ELR (cell line): ENCODE measurements at places on chromosomes 5 and 9.
A peak's percentile ranks its signal among the peaks of the same experiment; 100 is the strongest.

DNA sequence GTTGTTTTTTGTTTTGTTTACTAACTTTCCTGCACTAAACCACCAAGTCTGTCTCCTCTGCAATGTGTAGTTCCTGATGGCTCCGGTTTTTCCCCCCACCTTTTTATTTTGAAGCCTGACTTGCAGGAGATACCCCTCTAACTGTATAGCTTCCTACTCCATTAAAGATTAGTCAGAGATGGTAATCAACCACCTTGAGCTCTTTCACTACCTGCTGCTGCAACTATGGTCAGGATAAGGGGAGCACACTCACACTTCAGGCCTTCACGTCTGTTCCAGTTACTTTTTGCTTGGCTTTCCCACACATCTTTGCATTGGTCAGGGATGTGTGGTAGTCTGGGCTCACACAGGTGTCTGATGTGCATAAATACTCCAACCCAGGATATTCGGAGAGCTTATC, 63.4 kb downstream of the NR6A1 start:
- peak; percentile 23 for DNase-seq

- peak; percentile 84 for DNase-seq
Observed at GRCh38 chr9:81430727-81431126, 258.6 kb downstream of the TLE1 start.

GRCh38 chr9:8315211-8315610, 515.6 kb upstream of the DMAC1 start:
- no peak for DNase-seq

- no peak for DNase-seq
Observed at GRCh38 chr9:304106-304505, 89.4 kb downstream of the DOCK8 start.

DNA sequence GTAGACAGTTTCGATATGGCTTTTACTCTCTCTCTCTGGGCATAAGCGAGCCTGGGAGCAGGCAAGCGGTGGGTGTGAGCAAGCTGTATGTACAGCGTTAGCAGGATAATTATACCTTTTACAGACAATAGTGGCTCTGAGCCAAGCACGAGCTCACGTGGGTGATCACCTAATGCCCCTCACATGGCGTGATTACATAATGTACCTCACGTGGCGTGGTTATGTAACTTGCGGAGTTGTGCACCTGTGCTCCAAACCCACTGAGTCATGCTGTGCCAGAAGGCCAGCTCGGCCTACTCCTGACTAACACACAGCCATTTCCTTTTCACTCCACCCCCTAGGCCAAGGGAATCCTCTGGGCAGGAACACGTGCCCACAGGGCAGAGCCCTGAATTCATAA, 797.2 kb downstream of the EFNA5 start:
- DNase-seq: peak; percentile 5

GRCh38 chr9:31605164-31605563, 779.3 kb upstream of the ACO1 start:
- no peak for DNase-seq

DNA sequence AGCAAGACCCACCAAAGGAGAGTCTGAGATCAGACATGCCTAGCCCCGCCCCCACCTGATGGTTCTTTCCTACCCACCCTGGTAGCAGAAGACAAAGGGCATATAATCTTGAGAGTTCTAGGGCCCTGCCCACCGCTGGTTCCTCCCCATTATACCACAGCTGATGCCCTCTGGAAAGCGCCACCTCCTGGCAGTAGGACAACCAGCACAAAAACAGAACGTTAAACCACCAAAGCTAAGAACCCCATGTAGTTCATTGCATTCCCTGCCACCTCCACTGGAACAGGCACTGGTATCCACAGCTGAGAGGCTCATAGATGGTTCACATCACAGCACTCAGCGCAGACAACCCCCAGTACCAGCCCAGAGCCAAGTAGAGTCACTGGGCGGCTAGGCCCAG, 81.2 kb upstream of the TRPC7 start:
- no peak for DNase-seq

DNA sequence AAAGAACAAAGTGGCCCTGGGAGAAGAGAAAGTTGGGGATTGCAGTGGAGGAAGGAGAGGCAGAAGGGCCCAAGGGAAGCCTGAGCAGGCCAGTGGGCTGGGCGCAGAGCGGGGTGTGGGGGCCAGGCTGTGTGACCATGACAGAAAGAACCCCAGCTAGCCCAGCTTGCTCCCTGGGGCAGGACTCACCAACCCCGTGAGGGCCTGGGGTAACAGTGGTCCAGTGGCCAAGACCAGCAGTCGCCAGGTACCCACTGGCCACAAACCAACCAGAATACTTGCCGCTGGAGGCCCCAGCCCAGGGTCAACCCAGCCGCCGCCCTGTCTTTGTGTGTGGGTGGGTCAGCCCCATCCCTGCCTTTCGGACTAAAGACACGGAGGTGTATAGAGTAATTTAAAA, 146.5 kb downstream of the CACNA1B start:
- DNase-seq: no peak

DNA sequence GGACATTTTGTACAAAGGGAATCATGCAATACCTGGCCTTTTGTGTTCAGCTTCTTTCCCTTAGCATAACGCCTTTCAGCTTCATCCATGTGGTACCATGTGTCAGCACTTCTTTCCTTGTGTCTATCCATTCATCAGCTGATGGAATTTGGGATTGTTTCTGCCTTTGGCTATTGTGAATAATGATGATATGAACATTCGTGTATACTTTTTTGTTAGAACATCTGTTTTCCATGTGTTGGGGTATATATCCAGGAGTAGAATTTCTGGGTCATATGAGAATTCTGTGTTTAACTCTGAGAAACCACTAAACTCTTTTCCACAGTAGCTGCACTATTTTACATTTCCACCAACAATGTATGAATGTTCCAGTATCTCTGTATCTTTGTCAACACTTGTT, 14.8 kb upstream of the PRRC2B start:
- no peak for DNase-seq

- peak; percentile 55 for DNase-seq
Observed at GRCh38 chr5:134249469-134250379, 23.9 kb upstream of the PPP2CA start.

DNA sequence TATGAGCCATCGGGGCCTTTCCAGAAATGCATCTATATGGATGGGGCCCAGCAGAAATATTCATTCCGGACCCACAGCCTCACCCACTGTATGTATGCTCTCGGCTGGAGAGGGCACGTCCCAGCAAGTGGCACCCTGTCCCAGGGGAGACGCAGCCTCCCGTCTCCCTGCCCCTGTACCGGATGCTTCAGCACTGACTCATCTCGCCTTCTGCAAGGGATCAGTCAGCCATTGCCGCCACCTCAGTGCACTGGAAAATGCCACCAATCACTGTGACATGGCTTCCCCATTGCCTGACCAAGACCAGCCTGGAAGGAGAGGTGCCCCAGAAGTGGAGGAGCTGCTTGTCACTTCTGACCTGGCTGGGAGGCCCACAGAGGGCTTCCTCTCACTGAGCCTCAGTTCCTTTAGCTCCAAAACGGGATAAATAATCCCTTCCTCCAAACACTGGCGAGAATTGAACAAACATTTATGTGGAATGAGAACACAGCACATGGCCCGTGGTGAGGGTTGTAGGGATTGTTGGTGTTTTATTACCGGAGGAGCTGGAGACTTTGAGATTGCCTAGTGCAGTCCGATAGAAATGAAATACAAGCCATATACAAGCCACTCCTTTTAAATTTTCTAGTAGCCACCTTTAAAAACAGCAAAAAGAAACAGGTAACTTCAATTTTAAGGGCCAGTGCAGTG, 43.9 kb upstream of the ORM1 start:
- peak; percentile 89 for DNase-seq

DNA sequence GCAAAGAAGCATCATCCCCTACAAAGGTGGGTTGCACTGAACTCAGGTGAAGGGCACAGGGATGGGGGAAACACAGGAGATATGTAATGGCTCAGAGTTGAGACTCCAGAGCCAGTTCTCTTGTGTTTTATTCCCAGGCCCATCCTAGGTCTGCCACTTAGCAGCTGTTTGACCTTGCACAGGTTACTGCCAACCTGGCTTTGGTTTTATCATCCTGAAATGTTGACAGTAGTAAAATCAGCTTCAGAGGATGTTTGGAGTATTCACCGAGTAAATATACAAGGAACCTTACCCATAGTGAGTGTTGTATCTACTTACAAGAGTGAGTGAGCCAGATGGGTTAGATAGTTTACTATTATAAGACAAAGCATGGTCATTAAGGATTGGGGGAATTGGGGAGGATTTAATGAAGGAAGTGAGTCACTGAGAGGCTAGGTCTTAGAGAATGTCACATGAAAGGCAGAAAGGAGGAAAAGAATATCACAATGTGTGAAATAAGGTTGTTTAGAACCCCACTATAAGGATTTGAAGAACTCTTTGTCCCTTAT, 141.3 kb downstream of the MAN2A1 start:
- peak; percentile 85 for DNase-seq

DNA sequence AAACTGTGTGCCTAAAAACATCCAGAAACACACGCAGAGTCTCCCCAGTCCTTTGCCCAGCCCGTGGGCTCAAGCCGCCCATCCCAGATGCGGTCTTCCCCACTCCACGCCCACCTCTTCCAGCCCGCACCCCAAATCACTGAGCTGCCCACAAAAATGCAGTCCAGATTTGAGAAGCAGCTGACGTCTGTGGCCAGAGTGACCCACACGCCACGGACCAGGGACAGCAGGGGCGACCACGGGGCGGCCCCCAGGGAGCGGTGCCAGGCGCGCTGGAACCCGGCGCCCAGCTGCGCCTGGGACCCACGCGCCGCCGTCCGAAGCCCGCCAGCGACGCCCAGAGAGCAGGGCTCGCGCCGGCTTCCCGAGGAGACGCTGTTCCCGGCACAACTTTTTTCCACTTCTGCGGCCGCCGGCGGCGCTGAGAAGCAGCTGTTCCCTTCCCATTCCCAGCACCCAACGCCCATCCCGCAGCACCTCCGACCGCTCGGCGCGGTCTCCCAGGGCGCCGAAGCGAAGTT, 674 bp downstream of the LHFPL2 start:
- peak; percentile 65 for DNase-seq

GRCh38 chr9:129460323-129461261, 160.3 kb downstream of the C9orf50 start:
- DNase-seq: peak; percentile 96

GRCh38 chr5:56530626-56531138, 284.7 kb upstream of the MAP3K1 start:
- no peak for DNase-seq

DNA sequence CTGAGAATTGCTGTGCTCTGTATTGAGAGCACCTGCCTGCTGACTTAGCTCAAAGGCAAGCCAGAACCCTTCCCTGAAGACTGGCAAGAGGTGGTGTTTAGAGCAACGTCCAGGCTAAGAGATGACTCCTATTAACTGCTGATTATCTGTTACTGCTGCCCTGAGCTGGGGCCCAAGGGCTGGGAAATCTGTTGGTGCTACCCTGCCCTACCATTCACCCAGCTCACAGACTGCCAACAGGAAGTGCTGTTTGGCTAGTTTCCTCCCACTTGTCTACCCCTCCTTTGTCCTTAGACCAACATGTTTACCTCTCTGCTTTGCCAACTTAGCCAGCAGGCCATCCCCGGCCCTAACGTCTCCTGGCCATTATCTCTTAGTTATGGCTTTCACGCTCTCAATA, 6.9 kb downstream of the RAB24 start:
- no peak for DNase-seq

GRCh38 chr5:36623832-36624231, 17.4 kb downstream of the SLC1A3 start:
- DNase-seq: no peak

DNA sequence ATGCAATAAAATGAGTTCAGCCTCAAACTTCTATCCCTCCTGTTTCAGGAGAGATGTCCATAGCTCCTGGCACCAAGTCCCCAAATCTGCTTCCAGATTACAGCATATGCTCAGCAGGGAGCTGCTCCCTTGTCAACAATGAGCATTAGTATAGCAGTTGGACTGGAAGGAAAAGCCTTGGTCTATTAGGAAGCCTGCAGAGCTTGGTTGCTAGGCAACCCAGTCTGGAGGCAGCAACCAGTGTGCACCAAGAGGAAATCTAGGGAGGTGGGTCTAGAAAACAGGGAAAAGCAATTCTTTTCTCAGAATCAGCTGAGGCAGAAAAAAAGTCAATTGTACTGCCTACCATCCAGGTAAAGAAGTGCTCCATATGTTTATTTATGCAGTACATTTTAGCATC, 229.5 kb upstream of the NMUR2 start:
- no peak for DNase-seq

DNA sequence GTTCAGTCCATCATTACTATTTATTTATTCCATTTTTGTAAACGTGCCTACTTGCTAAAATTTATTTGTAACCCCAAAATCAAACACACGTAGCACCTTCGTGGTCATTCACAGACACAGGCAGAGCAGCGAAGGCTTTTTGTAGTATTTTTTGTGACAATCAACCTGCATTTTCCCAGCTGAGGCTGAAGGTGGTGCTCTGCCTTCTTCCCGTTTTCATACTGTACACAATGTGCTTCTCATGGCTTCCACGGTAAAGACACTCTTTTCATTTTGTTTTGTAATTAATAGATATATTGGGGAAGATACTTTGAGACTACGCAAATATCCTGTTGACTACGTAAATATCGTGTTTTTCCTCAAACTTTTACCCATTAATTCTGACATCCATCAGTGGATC, 19.4 kb downstream of the DAP start:
- no peak for DNase-seq

DNA sequence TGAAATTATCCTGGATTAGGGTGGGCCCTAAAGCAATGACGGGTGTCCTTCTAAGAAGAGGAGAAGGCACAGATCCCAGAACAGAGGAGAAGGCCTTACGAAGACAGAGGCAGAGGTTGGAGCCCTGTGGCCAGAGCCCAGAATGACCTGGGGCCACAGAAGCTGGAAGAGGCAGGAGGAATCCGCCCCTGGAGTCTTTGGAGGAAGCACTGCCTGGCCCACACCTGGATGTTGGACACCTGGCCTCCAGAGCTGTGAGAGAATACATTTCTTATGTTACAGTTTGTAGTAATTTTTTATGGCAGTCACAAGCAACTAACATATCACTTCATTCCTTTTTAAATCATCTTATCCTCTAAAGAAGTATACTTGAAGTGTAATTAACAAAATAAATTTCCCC, 8.5 kb downstream of the MRPL36 start:
- no peak for DNase-seq

- DNase-seq: no peak
Observed at GRCh38 chr5:117161718-117162335, 587.2 kb upstream of the SEMA6A start.

DNA sequence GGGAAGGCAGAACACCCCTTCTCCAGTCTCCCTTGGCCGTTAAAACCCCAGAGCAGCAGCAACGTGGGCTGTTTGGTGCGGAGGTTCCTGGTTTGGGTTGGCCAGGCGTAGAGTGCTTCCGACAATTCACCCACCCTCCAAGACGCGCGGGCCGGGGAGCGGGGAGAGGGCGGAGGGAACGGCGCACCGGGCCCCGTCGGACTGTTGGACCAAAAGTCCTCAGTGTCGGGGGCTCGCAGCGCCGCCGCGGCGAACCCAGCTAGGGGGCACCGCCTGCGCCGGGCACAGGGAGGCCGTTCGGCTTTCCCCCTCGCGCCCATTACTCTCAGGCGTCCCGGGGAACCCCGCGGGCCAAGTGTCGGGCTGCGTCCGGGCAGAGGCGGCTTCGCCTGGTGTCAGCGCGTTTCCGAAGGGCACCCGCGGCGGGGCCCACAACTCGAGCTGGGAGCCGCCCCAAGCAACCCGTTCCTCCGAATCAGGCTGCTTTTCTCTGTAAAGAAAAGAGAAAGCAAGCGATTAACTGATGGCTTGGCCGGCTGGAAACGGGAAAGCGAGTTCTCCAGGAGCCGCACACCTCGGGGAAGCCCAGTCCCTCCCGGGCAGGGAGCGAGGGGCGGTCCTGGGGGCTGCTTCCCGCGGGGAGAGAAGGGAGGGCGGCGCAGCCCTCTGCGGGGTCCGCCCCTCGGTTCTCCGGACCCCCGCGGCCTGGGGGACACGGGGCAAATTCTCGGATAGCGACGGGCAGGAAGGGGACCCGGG, 145.5 kb downstream of the ERCC6L2 start:
- DNase-seq: peak; percentile 40
